ENCODE measurements at places on chromosomes 2 and 18.

DNA sequence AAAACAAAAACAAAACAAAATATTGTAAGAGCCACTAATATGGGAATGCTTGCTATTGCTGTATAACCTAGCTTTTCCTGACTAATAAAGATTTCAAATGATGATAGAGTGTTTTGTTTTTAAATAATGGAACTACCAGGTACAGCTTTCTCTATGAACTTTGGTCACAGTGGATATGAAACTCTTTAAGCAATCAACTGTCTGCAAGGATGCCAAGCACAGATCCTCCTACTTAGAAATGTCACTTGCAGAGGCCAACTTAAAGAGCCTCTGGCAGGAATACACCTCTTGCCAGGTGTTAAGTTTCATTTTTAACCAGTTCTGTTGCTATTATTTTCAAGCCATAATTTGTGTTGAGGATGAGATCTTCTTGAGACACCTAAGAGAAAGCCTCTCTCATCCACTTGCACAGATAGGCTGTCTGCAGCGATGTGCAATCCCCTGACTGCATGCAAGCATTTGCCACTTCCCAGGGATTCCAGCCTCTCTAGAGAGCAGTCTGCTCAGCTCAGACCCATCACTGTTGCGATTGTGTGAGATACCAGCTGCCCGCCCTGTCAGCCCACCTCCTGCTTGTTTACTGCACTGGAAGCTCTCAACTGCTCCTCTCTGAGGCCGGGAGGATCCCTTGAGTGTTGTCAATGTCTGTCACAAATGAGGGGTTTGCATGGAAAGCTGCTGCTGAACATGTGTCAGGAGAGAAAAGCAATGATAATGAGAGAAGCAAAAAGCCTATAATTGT is 86.1 kb upstream of the SCG2 start:
- no peak for DNase-seq

GRCh38 chr18:43760010-43760409 is 482.7 kb upstream of the SYT4 start:
- DNase-seq, result no peak

DNA sequence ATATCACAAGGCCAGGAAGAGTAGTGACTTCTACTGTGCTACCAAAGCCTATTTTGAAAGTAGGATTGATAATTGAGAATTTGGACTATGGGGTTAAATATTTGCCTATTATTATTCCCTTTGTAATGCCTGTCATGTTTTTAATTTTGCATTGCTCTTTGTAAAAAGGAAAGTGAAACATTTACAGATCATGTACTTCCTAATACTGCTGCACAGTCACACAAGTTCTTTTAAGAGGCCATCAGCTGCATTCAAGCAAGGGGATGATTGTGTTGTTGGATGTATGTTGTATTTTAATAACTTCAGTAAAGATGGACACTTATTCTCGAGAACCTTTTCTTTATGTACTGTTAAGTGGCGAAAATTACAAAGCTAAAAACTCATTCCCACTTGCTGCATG is 70.1 kb downstream of the PLEKHA3 start:
- DNase-seq, result no peak

DNA sequence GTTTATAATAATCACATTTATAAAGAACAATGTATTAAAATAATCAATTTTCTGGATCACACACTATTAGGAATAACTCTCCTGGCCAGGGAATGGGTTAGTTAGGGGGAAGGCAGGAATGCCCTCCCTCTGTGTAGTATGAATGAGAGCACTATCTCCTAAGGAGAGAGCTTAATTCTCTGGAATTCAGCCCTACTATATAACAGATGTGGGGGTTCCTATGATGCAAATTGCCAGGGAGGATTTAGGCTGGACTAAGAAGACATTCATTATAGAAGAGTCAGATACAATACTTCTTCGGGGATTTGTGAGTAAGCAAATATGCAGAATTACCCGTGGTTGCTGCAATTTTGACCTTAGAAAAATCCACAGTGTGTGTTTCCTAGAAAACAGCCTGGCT is 250.1 kb upstream of the VRK2 start:
- DNase-seq, result no peak

DNA sequence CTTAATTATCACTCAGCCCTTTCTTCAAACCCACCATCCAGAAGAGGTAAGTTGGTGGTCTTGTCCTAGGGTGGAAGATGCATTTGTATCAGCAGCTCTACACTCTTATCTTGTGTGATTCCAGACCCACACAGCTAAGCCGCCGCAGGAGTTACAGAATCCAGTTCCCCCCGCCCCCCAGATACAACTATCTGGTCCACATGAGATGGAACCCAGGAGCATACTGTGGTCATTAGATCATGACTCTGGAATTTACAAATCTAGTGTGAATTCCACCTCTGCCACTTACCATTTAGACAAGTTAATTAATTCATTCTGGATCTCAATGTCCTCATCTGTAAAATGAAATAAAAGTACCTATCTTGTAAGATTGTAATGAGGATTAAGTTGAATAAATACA is 486.4 kb downstream of the BCL11A start:
- DNase-seq, result no peak

GRCh38 chr2:50951437-50951836 is 80.5 kb downstream of the NRXN1 start:
- DNase-seq, result no peak

GRCh38 chr2:61543062-61543461 is 4.9 kb upstream of the XPO1 start:
- no peak for DNase-seq

- DNase-seq, result no peak
Observed at GRCh38 chr2:117128461-117128860, 686.0 kb upstream of the DDX18 start.

GRCh38 chr2:213537579-213537978 is 253.3 kb downstream of the SPAG16 start:
- no peak for DNase-seq

DNA sequence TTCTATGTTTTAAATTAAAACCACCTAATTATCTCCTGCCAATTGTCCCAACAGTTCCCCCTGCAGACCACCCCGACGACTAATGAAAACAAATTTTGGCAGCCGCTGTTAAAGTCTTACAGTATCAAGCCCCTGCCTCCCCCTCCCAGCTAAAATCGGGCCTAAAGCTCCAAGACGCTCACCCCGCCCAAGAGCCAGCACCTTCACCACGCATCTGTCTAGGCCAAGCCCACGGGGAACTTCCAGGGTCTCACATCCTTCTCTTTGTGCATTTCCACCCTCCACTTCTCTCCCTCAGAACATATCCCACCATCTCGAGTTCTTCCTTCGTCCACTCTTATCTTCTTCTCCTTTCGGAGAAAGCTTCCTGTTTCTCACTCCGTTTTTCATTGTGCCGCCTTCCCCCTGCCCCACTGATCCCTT is 445 bp downstream of the PRPF40A start:
- DNase-seq, result peak; percentile 14

GRCh38 chr18:46224181-46224775 is 120.1 kb downstream of the HAUS1 start:
- DNase-seq, result no peak

- no peak for DNase-seq
Observed at GRCh38 chr2:85706063-85706462, 11.9 kb downstream of the GNLY start.

DNA sequence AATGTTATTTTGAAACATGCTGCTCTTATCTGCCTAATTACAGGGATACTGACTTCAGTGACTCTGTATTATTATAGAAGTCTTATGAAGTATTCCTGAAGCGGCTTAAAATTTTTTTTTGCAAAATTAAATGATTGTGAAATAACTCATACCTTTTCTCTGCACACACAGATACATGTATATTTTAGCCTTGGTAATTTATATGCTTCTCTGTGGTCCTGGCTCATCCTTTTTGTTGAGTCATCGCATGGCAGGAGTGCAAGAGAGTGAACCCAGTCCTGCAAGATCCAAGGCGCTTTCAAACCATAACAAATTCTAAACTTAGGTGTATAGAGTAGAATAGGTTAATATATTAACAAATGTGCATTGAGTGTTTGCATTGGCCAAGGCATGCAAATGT is 8.6 kb downstream of the CCNT2 start:
- DNase-seq, result no peak

DNA sequence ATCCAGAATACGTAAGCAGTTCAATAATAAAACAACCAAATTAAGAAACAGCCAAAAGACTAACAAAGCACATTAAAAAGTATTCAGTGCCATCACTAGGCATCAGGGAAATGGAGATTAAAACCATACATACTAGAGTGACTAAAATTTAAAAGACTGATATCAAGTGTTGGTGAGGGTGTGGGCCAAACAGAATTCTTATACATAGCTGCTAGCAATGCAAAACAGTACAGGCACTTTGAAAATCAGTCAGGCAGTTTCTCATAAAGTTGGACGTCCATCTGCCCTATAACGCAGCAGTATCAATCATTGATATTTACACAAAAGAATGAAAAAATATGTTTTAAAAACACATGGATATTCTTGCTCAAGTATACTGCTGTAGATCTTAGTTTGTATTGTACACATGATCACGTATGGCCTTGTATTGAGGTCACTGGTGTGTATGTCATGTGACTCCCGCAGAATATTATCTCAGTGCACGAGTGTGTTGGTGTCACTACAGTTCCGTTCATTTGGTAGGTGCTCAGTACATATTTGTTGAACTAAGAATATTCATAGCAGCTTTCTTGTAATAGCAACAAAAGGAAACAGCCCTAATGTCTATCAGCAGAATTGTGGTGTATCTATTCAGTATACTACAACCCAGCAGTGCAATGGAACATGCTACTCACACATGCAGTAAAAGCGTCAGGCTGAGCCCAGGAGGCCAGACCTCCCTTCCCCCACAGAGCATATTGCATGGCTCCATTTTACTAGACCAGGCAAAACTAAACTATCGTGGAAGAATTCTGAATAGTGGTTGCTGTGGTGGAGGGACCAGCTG is 28.6 kb downstream of the ZNF407 start:
- no peak for DNase-seq

- DNase-seq, result no peak
Observed at GRCh38 chr2:41784496-41784895, 263.3 kb upstream of the PKDCC start.

DNA sequence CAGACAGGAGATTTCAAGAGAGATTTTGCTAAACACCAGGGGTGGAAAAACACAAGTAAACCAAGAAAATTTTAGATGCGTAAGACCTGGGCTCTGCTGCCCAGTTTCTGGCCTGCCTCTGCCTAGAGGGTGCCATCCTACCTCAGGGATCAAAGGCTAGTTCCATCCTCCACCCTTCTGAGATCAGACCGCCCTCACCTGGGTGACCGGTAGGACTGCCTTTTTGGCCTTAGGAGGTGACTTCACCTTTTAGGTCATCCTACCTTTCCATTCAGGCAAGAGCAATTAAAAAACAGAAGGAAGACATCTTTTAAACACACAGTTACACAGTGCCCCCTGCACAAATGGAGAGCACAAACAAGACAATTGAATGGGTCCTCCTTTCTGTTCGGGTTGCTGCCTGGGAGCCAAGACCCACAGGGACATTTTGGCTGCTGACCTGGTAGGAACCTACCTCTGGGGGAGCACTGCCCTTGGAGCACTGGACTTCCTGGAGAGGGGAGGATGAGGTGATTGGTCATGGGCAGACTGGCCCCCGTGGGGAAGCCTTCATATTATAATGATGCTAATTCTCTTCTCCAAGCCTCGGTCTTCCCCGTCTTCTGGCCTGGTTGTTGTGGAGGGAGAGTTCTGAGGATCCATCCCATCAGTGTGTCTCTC is 3.1 kb downstream of the PSD4 start:
- DNase-seq, result no peak

DNA sequence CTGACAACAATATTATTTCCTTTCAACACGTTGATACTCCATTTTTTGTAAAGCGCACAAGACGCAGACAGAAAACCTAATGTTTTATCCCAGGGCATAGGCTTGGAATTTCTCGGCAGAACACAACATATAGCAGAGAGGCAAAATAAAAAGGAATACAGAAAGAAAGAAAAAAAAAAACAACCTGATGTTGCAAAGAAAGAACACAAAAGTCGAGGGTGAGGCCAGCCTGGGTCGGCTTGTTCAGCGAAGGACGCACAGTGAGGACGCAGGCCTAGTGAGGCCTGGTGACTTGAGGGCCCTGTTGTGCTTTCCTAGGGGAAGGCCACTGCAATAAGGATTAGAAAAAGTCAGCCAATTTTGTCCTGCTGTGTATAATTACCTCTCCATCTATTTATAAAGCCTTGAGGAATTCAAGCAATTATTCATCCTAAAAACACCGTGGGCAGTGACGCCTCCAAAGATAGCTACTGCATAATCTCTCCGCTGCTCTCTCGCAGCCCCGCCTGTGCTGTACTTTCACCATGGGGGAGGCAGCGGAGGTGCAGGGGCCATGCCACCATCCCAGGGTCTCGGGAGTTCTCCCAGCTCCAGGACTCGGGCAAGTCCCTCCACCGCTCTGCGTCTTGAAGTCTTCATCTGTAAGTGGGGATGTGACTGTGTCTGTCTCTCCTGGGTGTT is 61.9 kb upstream of the SH3RF3 start:
- no peak for DNase-seq

- no peak for DNase-seq
Observed at GRCh38 chr18:57073501-57074187, 73.2 kb upstream of the BOD1L2 start.

- no peak for DNase-seq
Observed at GRCh38 chr2:122949523-122949922, 1075.6 kb upstream of the CNTNAP5 start.

DNA sequence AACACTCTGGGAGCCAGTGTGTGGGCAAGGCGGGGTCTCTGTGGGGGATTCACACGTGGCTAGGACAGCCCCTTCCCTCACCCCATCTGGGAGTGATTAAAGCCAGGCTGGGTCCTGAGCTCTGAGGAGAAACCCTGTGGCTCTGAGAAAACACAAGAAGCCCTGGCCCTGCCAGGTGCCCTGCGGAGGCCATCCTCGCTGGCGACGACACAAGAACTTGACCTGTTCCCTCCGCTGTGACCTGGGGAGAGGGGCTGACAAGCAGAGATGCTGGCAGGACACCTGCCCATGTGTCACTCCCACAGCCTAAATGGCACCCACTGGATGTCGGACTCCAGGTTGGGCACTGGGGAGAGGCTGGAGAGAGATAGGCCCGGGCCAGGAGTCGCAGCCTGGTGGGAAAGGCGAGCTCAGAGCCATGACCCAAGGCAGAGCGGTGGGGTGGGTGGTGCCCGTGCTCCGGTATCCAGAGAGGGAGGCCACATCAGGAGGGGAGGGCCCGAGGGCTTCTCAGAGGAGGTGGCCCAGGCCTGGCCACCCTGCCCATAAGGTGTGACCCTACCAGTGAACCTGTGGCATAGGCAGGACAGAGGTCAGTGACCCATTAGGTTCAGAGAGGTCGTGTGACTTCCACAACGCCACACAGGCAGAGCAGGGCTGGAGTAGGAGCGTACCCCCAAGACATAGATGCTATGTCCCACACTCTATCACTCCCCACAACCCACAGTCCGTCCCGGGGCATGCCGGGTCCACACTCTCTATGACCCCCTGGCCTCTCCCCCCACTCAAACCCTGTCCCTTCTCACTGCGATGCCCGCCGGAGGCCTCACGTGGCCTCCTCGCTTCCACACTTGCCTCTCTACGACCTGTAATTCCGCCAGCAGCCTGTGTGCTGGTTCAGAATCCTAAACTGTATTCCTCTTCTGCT is 59.4 kb upstream of the HPCAL1 start:
- no peak for DNase-seq
